ENCODE measurements at places on chromosomes 4 and X. TPM values are rescaled to one million over a fixed set of nuclear protein-coding genes. Genes with fewer than 3 reads are reported as not detected.

POF1B gene
- total RNA-seq: not detected

PSAPL1 gene
- total RNA-seq: not detected

DNAAF6 gene
- not detected for total RNA-seq

SYN1 gene
- total RNA-seq: 0.09 TPM

ZXDA gene
- 5.2 TPM for total RNA-seq

ETDA gene
- total RNA-seq: not detected

NDST4 gene
- not detected for total RNA-seq

TBC1D8B gene
- 17.3 TPM for total RNA-seq

FAM241A gene
- 0.90 TPM for total RNA-seq

MAPK10 gene
- total RNA-seq: 69.6 TPM

DCLK2 gene
- total RNA-seq: 4.5 TPM

GNRHR gene
- not detected for total RNA-seq

GUCY1B1 gene
- total RNA-seq: 7.0 TPM

PNPLA4 gene
- total RNA-seq: 1.5 TPM

CLCN4 gene
- total RNA-seq: 15.1 TPM

MRFAP1 gene
- total RNA-seq: 142 TPM

SRPX2 gene
- total RNA-seq: 26.8 TPM

PDE6B gene
- not detected for total RNA-seq

CYBB gene
- total RNA-seq: not detected

DSPP gene
- not detected for total RNA-seq

TGIF2LX gene
- total RNA-seq: not detected

SH3RF1 gene
- 57.8 TPM for total RNA-seq

Measured in fibroblast of the aortic adventitia (primary cell).